ENCODE measurements at places on chromosomes 5 and 9.

GRCh38 chr5:131067636-131068035 is 97.4 kb downstream of the HINT1 start:
- H3K27me3 ChIP-seq, result no peaks in the 10 kb centered on the region
- H3K4me1 ChIP-seq, result no peaks in the 10 kb centered on the region
- H3K36me3 ChIP-seq, result no peaks in the 10 kb centered on the region
- no peak overlapping the region for H3K4me3 ChIP-seq
- no peak overlapping the region for H3K27ac ChIP-seq

DNA sequence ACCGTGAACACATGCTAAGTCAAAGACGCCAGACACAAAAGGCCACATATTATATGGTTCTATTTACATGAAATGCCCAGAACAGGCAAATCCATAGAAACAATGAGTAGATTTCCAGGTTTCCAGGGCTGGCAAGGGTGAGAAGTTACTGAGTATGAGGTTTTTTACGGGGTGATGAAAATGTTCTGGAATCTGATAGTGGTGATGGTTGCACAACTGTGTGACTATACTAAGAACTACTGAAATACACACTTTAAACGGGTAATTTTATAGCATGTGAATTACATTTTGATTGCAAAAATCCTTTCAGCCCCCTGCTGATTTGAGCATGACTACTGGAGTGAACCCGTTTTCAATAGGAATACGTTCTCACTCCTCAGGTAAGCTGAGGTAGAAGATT is 46.7 kb upstream of the TBC1D9B start:
- no peaks in the 10 kb centered on the region for H3K4me1 ChIP-seq
- no peaks in the 10 kb centered on the region for H3K27me3 ChIP-seq
- no peak overlapping the region for H3K27ac ChIP-seq
- no peak for DNase-seq
- no peak overlapping the region for H3K4me3 ChIP-seq

GRCh38 chr5:121144764-121145163 is 680.7 kb downstream of the PRR16 start:
- no peaks in the 10 kb centered on the region for H3K36me3 ChIP-seq
- no peaks in the 10 kb centered on the region for H3K27me3 ChIP-seq
- DNase-seq, result no peak
- H3K4me1 ChIP-seq, result no peaks in the 10 kb centered on the region

DNA sequence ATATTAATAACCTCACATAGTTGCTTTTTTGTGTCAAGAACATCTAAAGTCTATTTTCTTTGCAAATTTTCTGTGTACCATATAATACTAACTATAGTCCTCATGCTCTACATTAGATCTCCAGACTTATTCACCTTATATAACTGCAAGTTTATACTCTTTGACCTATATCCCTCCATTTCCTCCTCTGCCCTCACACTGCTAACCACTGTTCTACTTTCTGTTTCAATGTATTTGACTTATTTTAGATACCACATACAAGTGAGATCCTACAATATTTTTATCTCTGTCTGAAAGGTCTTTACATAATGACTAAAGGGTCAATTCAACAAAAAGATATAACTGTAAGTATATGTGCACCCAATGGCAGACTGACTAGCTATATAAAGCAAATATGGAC is 789.7 kb upstream of the ZNF608 start:
- H3K4me3 ChIP-seq, result no peak overlapping the region
- no peaks in the 10 kb centered on the region for H3K27me3 ChIP-seq
- H3K27ac ChIP-seq, result no peak overlapping the region

- H3K27me3 ChIP-seq, result no peaks in the 10 kb centered on the region
- no peak overlapping the region for H3K4me3 ChIP-seq
- H3K36me3 ChIP-seq, result no peaks in the 10 kb centered on the region
Observed at GRCh38 chr9:127644146-127644827, 32.2 kb downstream of the STXBP1 start.

DNA sequence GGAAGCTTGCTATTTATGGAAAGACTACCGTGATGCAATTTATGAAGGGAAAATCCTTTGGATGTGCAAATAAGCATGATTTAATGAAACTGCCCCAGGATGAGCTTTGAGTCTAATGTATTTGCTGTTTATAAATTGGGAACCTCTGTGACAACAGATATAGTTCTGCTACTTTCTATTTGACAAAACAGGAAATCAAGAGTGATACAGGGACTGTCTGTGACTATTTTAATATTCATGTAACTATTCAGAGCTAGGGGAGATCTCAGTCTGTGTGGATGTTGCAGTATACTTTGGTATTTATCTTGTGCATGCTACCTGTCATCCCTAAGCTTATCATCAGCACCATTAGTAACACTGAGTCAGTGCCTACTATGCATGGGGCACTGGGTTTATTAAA is 132.1 kb downstream of the PDZD2 start:
- H3K4me3 ChIP-seq, result no peak overlapping the region
- H3K4me1 ChIP-seq, result peaks cover 47% of the 10 kb centered on the region
- no peaks in the 10 kb centered on the region for H3K27me3 ChIP-seq

- no peak overlapping the region for H3K4me3 ChIP-seq
- H3K27ac ChIP-seq, result no peak overlapping the region
- no peak for DNase-seq
- no peaks in the 10 kb centered on the region for H3K27me3 ChIP-seq
- no peaks in the 10 kb centered on the region for H3K36me3 ChIP-seq
Observed at GRCh38 chr9:121226175-121226574, 24.5 kb upstream of the RAB14 start.
